ENCODE measurements at places on chromosomes 13 and 19.

- peak; percentile 35 for DNase-seq
Measured at GRCh38 chr19:3801412-3802096, 15.4 kb upstream of the MATK start.

DNA sequence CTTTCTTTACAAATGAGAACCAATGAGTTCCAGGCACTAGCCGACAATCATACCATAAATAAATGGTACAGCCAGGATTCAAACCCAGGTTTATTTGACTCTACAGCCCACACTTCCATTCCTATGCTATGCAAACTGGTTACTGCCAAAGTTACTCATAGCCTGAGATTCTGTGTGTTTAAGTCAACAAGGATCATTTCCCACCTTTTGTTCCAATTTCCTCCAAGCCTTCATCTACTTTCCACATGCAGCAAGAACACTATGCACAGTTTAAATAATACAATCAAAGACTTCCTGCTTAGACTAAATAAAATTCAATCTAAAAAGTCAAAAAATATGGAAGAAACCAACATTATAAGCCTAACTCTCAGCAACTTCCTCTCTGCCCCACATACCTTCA is 59.2 kb upstream of the KLF12 start:
- DNase-seq, result no peak

GRCh38 chr13:22102271-22102670 is 431.4 kb downstream of the FGF9 start:
- no peak for DNase-seq

DNA sequence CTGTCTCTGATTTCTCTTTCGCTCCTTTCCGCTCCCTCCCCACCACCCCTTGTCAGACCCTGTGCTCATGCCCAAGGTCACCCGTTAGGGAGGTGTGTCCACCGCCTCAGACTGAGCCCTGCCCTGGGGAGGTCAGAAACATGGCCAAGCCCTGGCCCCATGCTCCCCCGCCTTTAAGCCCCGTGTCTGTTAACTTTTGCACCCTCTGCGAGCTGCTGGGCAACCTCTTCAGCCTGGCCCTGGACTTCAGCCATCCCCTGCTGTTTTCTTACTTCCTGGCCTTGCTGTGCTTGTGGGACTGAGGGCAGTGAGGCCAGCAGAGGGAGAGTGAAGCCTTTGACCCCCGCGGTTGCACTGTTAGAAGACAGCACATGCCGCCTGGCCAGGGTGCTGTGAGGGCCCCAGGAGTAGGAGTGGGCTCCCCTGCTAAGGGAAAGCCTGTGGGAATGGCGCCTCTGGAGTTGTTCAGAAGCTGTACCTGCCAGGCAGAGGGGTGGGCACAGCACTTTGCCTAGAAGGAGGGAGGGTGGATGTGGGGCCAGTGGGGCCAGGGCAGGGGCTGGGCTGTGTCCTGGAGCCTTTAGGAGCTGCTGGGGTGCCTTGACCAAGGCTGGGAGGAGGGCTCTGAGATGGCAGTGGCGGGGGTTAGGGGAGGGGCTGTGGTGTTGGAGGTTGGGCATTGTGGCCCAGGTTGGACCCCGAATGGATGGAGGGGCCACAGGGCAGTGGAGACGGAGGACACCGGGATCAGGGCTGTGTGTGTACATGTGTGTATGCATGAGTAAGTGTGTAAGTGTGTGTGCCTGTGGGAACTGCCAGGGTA is 7.9 kb downstream of the UPF1 start:
- no peak for DNase-seq

GRCh38 chr13:113179374-113180230 is 21.2 kb downstream of the PROZ start:
- DNase-seq, result no peak

DNA sequence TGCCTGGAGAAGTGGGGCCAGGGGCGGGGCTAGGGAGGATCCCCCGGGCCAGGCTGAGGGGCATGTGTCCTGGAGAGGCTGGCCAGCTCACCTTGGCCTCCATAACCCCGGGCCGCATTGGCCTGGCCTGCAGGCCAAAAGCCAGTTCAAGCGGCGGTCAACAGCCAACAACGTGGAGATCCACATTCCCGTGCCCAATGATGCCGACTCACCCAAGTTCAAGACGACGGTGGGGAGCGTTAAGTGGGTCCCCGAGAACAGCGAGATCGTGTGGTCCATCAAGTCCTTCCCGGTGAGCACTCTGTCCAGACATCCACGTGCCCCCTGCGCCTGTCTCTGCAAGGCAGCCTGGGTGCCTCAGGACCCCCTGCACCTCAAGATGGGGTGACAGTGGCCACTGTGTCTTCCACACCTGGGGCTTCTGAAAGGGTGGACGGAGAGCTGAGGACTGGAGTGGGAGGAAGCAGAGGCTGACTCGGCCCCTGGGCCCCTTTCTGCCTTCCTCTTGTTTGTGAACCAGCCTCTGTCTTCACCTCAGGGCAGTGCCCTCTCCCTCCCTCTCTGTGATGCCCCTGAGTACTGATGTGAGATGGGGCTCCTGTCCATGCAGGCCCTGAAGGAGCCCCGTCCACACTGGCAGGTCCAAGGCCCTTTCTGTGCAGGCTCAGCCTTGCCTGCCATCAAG is 31.1 kb downstream of the AP1M1 start:
- no peak for DNase-seq

DNA sequence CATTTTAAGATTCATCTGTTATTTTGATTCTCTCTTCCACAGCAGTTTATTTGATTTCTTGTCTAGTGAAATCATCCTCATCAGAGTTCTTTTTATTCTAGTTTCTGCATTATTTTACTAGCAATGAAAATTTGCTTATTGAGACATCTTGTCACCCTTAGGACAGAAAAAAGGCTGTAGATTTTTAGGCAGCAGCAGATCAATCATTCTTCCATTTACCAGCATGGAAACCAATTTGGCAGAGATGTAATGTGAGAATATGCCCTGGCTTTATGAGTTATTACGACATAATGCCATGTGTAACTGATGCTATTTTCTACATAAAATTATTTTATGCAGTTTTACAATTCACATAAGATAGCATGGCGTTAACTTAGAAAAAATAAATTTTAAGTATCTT is 688.6 kb upstream of the SLC10A2 start:
- no peak for DNase-seq

DNA sequence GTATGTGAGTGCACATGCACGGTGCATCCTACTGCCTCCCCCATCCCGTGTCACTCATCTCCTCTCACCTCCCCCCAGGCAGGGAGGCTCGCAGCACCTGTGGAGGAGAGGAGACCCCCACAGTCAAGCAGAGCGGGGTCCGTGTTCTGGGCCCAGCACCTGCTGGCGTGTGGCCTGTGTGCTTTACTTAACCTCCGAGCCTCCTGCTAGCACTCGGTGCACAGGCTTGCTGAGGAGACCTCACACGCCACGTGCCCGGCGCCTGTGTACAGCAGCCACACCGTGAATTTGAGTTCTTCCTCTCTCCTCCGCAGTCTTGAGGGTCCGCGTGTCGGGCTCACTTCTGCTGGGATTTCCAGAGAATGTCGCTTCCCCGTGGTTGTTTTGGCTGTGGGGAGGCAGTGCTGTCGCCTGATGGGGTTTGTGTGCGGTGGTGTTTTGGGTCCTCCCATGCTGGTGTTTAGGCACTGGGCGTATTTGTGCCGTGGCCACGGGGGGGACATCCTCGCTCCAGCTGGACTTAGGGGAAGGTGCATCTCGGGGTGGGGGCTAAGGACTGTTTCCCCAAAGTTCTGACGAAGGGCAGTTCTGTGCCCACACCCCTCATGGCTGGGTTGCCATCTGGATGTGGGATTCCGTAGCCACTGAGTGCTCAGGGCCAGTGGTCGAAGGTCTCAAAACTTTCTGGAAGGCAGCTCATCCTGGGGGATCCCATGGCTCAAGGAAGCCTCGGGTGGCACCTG is 34.8 kb upstream of the TMEM255B start:
- DNase-seq, result no peak

DNA sequence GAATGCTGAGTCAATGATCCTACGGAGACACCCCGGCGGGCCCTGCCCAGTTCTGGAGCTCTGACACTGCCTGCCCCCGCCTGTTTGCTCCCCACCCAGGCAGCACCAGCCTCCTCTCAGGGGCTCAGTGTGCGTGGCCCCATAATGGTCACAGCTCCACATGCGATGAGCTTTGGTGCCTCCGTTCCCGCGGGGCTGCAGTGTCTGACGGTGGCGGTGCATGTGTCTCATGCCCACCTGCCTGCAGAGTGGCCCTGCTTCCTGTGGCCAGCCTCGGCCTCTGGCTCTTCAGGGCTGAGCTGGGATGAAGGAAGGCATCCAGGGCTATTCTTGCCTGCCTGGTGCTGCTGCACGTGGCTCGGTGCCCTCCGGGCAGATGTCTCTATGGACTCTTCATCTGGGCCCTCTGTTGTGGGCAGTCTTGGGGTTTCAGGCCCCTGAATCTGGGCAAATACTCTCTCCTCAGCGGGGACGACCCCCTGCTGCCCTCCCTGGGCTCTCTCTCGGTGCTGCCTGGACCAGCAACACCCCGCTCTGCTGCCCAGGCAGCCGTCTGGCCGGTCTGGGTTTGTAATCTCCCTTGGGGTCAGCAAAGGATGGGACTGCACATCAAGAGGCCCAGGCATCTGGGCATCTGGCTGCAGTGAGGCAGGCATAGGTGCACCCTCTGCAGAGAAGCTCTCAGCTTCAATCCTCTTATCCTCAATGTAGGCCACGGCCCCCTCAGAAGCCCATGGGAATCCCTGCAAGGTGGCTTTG is 19.3 kb upstream of the TMEM255B start:
- no peak for DNase-seq

GRCh38 chr13:26051657-26052311 is at the start of gene SHISA2:
TSS of gene SHISA2 (minus strand) at chr13:26052016. CDS start at chr13:26050975, 1,041 bp downstream.
- peak; percentile 74 for DNase-seq

GRCh38 chr13:89925107-89925506 is 1422.4 kb upstream of the MIR17HG start:
- peak; percentile 50 for DNase-seq

- no peak for DNase-seq
Measured at GRCh38 chr19:48638831-48639381, 1.7 kb upstream of the DBP start.

GRCh38 chr13:25178070-25178469 is 6.0 kb upstream of the AMER2 start:
- no peak for DNase-seq

- no peak for DNase-seq
Measured at GRCh38 chr13:87052731-87053130, 618.4 kb upstream of the SLITRK5 start.

DNA sequence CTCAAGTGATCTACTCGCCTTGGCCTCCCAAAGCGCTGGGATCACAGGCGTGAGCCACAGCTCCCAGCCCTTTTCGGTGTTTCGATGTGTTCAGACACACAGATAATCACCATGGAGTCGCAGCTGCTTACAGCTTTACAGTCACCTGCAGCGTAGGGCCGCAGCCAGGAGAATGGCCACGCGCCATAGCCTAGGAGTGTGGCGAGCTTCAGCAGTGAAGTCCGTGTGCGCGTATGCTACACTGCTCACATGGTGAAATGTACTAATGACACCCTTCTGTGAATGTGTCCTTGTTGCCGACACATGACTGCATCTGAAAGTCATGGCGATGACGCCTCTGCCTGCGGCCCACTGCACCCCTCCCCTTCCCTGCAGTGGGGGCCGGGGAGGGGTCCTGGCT is 23.6 kb downstream of the AP3D1 start:
- DNase-seq, result no peak

GRCh38 chr19:46739290-46739771 is 6.5 kb upstream of the FKRP start:
- no peak for DNase-seq

GRCh38 chr13:98297051-98297450 is 120.0 kb upstream of the RNF113B start:
- no peak for DNase-seq

DNA sequence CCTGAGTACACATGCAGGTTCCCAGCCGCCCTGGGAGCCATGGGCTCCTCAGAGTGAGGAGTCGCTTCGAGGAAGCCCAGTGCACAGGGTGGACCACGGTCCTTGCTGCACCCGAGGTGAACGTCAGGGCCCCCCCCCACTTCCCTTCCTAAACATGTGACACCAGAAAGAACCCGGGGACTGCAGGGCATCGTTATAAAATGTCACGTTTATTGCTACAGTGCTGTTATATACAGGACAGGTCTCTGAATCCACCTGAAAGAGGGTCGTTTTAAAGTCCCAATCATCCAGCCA is 3.8 kb upstream of the UQCR11 start:
- DNase-seq, result no peak

DNA sequence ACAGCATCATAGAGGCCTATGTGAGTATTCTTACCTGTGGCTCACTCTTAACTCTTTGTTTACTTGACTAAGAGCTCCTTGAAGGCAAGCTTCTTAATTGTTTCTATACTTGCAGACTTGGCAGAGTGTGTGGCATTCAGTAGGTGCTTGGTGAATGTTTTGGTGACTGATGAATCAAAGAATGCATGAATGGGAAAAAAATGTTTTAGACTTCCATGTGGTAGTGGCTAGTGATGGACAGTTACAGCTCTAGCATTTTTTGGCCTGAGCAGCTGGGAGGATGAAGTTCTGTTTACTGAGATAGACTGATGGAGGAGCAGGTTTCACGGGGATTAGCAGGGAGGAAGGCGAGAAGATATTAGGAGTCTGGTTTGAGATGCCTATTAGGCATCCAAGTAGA is 13.6 kb downstream of the HAS1 start:
- DNase-seq, result no peak

Measured in NCI-H1092 (cell line).